ENCODE measurements at places on chromosomes 5 and 9.

- H3K27me3 ChIP-seq = no peaks in the 10 kb centered on the region
- DNase-seq = no peak
- no peak overlapping the region for H3K27ac ChIP-seq
- H3K4me1 ChIP-seq = no peaks in the 10 kb centered on the region
These were observed 12.6 kb upstream of the ERGIC1 start for GRCh38 chr5:172821340-172821985.

DNA sequence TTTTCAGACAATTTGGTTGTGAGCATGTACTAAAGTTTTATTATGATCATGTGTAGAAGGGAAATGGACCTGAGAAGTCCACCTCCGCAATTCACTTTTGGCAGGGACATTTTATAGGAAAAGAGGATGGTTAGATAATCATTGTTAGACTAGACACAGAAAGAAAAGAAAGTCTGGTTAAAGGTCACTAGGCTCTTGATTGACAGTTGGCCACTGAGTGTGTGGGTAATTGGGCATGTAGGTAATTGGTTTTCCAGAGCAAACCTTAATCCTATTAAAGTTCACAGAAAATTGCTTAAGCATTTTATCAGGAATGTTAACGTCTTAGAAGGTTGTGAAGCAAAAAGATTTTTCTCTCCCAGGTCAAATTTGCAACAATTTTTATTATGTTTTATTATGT is 158.5 kb upstream of the CLINT1 start:
- no peak overlapping the region for H3K4me3 ChIP-seq
- H3K27me3 ChIP-seq = peaks cover 24% of the 10 kb centered on the region
- no peak overlapping the region for H3K27ac ChIP-seq
- H3K4me1 ChIP-seq = no peaks in the 10 kb centered on the region
- no peak for DNase-seq

- H3K4me1 ChIP-seq = peaks cover 8% of the 10 kb centered on the region
- H3K27me3 ChIP-seq = peaks cover 22% of the 10 kb centered on the region
- no peak overlapping the region for H3K4me3 ChIP-seq
- H3K27ac ChIP-seq = no peak overlapping the region
These were observed 4.5 kb downstream of the SPARC start for GRCh38 chr5:151682240-151682639.

GRCh38 chr5:4017076-4017803 is 421.6 kb downstream of the IRX1 start:
- no peak overlapping the region for H3K27ac ChIP-seq
- no peaks in the 10 kb centered on the region for H3K27me3 ChIP-seq
- H3K4me1 ChIP-seq = no peaks in the 10 kb centered on the region
- DNase-seq = no peak
- H3K4me3 ChIP-seq = no peak overlapping the region
- no peaks in the 10 kb centered on the region for H3K36me3 ChIP-seq

DNA sequence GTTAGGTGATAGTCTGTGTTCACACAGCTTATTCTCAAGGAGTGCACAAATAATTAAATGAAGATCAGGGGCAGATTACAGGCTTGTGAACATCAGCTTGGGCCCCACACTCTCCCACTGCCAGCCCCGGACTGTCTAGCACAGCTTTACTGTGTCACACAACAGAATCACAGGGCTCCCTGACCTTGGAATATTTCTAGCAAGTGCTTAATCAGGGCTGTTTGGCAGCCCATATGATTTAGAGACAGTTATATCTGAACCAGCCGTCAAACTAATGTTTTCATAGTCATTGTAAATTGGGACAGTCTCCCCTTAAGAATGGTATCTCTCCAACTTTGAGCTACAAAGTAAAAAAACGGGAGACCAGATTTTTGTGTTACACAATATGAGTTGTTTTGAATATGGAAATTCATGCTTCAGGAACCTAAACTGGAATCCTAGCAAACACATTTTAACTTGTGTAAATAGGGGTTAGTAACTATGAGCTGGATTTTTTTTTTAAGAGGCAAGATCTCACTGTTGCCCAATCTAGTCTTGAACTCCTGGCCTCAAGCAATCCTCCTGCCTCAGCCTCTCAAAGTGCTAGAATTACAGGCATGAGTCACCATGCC is 517.6 kb downstream of the BNC2 start:
- DNase-seq = no peak
- H3K4me1 ChIP-seq = no peaks in the 10 kb centered on the region
- H3K36me3 ChIP-seq = no peaks in the 10 kb centered on the region
- no peak overlapping the region for H3K4me3 ChIP-seq
- no peak overlapping the region for H3K27ac ChIP-seq

DNA sequence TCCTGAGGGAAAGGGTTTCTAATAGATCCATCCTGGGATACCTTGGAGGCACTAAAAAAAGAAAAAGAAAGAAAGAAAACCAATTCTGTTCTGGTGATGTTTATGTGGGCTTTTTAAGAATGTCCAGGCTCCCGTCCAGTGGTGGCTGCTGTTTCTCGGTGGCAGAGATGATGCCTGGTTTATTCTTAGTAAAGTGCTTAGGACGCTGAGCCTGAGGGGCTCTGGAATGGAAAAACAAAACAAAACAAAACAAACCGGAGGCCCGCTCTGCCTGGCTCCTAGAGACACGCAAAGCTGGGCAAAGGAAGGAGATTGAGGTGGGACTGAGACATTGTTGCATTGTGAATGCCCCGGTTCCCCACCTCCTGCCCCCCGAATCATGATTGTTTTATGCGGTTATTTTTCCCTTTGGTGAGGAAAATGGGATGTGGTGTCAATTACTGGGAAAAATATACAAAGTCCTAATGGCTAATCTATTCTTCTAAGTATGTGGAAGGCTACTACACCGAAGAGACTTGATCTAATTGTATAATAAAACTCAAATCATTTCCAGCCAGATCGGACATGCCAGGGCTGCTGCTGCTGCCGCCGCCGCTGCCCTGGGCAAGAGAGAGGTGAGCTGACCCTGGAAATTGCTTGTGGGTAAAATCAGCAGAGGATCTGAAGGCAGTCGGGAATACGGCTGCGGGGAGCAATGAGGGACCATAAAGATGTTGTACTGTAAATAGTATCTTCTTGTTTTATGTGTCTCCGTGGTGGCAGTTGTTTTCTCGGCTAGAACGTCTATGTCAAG is 644.9 kb downstream of the CCDC171 start:
- no peaks in the 10 kb centered on the region for H3K27me3 ChIP-seq
- H3K4me1 ChIP-seq = no peaks in the 10 kb centered on the region
- no peak overlapping the region for H3K27ac ChIP-seq

All from T-helper 2 cell treated with Interferon-gamma antibody and Interleukin-4, amounts not matched to agents 5 μg/mL and 100 μg/mL, for 36 hours (primary cell).